Central memory CD4-positive, alpha-beta T cell (primary cell): ENCODE measurements at places on chromosomes 1 and 21.
A peak's percentile ranks its signal among the peaks of the same experiment; 100 is the strongest.

DNA sequence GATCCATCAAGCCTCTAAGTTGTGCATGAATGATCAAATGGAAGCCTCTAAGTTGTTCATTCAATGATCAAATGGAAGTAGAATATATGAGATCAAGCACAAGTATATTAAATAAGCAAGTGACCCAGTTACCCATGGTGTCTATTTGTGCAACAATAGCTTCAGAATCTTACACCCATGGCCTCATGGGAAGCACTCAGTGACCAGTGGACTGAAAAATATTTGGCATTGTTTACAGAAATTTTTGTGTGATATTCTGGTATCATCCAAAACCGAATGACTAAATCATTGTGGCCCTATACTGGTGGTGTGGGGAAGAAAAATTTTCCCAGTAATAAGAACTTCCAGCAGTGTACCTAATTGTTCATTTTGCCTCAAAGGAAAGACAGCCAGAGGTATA is 46.6 kb downstream of the DUSP10 start:
- DNase-seq = no peak

GRCh38 chr1:162168261-162168660 is 98.8 kb downstream of the NOS1AP start:
- DNase-seq = no peak

GRCh38 chr1:64127297-64127696 is 76.1 kb upstream of the UBE2U start:
- no peak for DNase-seq

DNA sequence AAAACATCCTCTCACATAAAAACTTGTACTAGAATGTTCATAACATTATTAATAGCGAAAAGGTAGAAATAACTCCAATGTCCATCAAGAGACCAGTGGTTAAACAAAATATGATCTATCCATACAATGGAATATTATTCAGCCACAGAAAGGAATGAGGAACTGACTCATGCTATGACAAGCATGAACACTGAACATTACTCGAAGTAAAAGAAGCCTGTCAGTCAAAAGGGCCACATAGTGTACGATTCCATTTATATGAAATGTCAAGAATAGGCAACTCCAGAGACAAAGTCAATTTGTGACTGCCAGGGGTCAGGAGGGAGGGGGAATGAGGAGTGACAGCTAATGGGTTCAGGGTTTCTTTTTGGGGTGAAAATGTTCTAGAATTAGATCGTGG is 2.3 kb downstream of the VPS26C start:
- no peak for DNase-seq

DNA sequence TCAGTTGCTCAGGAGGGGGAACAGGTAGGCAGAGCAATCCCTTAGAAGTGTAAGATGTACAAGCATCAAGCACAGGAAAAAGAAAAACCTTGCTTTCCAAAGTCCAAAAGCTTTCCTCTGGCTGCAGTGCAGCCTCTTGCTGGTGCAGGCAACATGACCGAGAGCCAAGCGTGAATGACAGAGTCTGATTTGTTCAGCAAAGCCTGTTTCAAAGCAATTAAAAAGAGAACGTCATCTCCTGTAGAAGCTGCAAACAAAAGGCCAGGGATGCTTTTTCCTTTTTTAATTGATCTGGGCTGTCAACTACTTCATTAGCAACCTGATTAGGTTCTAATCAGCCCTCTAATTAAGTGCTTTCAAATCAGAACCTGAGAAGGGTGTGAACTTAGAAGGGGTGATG is 38.2 kb upstream of the PLA2G2C start:
- no peak for DNase-seq

GRCh38 chr1:111032295-111032897 is 68.7 kb upstream of the LRIF1 start:
- DNase-seq = peak; percentile 31

DNA sequence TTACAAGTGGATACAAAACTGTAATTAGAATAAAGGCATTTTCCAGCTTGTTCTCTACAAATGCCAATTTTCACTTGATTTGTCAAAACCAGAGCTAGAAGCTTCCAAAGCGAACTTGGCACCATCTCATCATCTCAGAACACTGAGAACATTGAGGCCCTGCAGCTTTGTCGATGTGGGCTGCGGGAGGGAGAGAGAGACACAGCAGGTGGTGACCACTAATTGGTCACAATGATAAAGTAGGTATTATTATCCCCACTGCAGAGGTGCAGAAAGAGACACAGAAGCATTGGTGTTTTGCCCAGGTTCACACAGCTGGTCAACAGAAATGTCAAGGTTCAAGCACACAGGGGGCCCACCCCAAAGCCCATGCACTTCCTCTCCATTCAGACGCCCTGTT is 72.2 kb upstream of the KRTAP19-8 start:
- DNase-seq = no peak

- no peak for DNase-seq
Observed at GRCh38 chr1:172931761-172932160, 119.0 kb downstream of the TNFSF18 start.

DNA sequence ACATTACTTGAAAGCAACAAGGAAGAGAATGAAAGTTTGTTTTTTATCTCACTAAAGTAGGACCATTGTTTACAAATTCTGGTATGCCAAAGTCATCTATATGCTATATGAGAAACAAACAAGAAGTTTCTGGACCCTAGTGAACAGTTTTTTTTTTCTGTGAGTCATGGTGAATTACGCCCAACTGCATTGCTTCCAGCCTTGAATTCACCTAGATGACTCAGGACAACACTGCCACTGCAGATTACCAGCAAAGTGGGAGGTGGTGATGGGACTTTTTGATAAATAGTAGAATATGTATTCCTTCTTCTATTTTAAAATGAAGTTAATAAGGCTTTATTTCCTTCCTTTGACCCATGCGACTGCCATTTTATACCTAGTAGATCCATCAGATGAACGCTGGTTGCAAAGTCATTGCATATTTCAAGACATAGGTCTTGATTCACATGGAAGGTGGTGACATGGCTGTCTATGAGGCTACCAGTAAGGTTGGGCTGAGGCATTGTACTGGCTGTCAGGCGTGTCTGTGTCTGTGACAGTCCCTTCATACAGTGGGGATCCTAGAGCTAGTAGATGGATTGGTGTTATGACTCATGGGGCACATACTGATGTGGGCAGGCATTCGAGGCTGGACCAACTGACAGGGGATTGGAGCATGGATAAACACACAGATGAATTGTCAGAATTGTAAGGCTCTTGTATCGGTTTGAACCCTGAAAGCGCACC is 49.1 kb upstream of the APOBEC4 start:
- no peak for DNase-seq

DNA sequence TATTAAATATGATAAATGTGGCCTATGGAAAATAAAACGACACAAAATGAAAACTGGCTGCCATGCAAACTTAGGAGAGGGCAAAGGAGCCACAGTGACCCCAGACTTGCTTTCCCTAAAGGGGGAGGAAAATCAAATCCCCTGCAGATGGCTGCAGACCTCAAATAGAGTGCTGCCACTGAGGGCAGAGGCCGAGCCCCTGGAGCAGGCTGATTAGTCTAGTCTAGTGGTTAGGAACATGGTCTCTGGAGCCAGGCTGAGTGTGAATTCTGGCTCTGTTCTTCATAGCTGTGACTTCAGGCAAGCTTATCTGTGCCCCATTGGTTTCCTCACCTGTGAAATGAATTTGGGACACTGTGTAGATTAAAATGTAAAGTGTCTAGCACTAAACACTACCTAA is 60.8 kb downstream of the ITPKB start:
- no peak for DNase-seq

DNA sequence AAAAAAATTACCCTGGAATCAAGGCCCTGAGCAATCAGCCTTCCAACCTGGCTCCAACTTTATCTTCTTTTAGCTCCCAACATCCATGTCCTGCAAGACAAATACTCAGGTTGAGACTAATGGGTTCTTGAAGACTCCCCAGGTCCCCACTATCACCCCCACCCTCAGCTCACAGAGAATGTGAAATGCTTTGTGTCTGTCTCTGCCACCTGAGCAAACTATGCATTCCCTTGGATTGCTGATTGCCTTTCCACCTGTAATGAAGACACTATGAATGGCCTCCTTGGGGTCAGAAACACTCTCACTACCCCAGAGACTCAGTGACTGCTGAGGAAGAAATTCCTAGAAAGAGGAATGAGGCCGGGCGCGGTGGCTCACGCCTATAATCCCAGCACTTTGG is 121.2 kb upstream of the GALNT2 start:
- no peak for DNase-seq

- no peak for DNase-seq
Observed at GRCh38 chr1:213050745-213051126, 305 bp upstream of the RPS6KC1 start.

DNA sequence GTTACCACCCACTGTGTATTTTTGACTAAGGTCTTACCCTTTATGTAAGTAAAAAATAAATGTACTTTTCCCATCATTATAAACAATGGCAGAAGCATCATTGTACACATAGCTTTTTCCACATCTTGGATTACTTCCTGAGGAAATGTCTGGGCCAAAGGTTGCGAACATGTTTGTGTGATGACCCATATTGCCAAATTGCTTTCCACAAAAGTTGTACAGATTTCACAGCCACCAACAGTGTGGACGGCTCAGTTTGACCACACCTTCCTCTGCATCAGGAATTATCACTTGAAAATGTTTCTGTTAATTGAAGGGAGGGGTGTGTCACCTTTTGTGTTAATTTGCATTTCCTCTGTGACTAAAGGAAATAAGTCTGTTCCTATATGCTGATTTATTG is 25.7 kb downstream of the AKNAD1 start:
- DNase-seq = no peak

- DNase-seq = no peak
Observed at GRCh38 chr21:33968995-33969348, 53.4 kb upstream of the ATP5PO start.

GRCh38 chr1:119808491-119808890 is 2.8 kb downstream of the REG4 start:
- DNase-seq = no peak

- DNase-seq = no peak
Observed at GRCh38 chr1:12001249-12001917, 17.9 kb upstream of the MIIP start.

- DNase-seq = no peak
Observed at GRCh38 chr1:109539676-109540075, at the start of gene GPR61. TSS of gene GPR61 (plus strand) at chr1:109539872. CDS start at chr1:109543023, 3,151 bp downstream.

DNA sequence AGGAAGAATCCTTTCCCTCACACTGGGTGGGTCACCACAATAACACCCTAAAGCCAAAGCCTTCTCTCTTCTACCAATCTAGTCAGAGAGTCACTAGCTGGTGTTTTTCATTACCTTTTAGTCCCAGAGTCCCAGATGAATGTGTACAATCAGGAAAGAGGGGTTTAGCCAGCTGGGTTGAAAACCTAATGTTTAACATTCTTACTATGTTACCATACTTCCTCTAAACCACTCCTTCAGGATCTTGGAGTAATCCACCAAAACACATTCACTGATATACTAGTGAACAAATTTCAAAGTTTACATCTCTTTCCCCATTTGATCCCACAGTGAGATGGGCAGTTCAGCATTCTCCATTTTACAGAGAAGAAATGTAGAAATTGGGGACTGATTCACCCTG is 9.7 kb downstream of the LPAR3 start:
- DNase-seq = no peak

- DNase-seq = no peak
Observed at GRCh38 chr1:6688001-6688400, 13.6 kb downstream of the DNAJC11 start.

DNA sequence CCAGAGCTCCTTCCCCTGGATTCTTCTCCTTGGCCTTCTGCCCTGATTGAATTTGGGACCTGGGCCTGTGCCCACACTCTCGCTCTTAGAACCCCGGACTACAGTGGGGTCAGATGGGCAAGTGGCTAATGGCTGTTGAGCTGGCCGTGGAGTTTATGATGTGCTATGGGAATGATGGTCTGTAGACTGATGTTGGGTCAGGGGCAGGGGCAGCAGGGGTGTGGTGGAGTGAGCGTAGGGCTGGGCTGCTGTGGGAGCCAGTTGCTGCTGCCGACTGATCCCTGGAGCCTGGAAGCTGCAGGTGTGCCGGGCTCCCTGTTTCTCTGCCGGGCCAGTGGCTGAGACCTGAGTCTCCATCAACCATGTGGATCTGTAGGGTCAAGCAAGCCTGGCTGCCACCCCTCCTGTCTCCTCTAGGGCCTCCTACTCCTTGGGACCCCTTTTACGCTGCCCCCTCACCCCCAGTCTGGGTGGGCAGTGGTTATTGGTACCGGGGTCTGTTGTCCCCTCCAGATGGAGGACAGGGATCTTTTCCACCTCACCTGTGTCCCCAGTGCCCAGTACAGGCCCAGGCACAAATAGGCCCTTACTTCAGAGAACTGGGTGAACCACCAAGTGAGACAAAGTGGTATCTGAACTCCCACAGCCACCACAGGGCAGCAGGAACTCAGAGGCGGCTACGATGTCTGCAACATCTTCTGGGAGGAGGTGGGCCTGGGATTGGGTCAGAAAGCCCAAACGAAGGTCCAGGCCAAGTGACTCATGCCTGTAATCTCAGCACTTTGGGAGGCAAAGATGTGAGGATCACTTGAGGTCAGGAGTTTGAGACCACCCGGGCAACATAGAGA is 5.1 kb downstream of the PODN start:
- DNase-seq = no peak
